Spleen (tissue), 13 donors: ENCODE measurements at places on chromosomes 4 and X. TPM values are rescaled to one million over a fixed set of nuclear protein-coding genes. Genes with fewer than 3 reads are reported as not detected.

DNA sequence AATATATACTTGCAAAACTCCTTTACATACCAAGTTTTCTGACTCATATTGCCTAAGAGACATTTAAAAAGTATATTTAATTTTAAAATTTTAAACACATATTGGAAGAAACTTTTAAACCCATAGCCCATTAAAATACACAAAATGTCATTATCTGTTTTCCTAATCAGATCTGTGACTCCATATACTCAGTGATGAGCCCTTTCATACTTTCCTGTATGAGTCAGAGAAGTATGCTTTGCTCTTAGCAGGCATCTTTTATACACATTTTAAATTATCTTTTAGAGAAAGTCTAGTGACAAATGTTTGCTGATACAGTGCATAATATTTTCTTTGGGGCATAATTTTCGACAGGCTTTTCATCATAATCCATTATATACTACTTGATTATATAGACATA is 26.4 kb downstream of the SPIN3 start:
- no peak for DNase-seq

DNA sequence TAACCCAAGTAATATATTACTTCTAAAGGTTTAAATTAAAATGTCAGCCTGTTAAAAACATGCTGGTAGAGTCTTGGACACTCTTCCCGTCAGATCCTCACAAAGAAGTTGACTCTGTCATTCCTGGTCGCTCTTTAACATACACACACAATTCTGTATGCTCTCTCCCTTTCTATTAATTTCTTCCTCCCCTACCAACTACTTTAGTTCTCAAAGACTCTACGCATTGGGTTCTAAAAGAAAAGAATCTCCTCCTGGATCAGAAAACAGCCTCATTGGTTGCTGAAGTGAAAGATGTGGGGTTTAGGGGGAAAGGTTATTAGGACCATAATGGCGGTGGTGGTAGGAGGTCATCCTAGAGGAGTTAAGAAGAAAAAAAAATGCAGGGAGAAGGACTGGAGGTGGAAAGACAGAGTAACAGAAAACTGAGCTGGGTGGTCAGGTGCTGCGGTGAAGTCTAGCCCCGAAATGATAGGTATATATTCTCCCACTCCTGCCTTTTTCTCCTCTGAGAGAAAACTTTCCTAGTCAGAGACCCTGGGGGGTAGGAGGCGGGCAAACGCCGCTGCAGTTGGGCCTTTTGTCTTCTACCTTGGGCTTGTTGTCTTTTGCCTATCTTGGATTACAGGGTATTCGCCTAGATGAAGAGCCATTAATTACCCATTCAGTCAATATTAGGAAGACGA is 5.2 kb upstream of the PITX2 start:
- DNase-seq: no peak

DNA sequence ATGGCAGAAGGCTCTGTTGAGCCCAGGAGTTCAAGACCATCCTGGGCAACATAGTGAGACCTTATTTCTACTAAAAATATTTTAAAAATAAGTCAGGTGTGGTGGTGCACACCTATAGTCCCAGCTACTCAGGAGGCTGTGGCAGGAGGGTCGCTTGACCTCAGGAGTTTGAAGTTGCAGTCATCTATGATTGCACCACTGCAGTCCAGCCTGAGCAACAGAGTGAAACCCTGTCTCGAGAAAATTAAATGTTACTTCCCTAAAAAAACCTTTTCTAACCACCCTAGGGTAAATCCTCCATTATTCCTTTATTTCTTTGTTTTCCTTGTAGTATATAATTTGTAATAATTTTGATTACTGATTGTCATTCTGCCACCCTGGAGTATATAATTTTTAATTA is 7.9 kb downstream of the FAM200B start:
- DNase-seq: no peak

Gene ASMT
- total RNA-seq: 0.64 TPM

- no peak for DNase-seq
Observed at GRCh38 chrX:148333989-148334388, 166.4 kb upstream of the AFF2 start.

DNA sequence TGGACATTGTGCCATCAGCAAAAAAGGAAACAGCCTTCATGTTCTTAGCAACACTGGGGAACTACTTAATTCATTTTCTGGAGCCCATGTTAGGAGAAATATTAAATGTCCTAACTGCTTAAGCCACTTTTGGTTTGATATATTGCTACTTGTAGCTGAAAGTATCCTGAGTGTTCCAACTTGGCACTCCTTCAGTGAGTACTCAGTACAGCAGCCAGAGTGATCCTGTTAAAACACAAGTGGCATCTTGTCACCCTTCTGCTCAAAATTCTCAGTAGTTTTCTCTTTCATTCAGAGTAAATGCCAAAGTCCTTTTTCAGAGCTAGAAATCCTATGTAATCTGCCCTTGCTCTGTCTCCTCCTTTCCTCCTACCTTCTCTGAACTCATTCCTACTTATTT is 522.0 kb downstream of the GRID2 start:
- DNase-seq: no peak

DNA sequence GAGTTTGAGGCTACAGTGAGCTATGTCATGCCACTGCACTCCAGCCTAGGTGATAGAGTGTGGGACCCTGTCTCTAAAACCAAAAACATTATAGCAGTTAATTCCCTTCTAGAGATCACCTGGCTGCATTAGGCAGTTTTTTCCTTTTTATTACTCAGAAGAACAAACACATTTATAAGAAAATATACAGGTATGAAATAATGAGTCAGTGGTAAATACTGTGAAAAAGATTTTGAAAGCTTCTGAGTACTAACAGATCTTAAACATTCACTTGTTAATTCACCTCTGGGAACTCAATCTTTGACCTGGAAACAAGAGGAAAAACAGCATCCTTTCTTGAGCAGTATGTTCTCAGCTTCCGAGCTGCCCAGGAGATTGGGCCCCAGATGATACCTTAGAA is 64.1 kb downstream of the UCHL1 start:
- no peak for DNase-seq

GRCh38 chrX:17374619-17375366 is at the start of gene NHS:
NHS (plus strand) TSS chrX:17375200; CDS start chrX:17375758, 558 bp downstream.
- peak; percentile 71 for DNase-seq

DNA sequence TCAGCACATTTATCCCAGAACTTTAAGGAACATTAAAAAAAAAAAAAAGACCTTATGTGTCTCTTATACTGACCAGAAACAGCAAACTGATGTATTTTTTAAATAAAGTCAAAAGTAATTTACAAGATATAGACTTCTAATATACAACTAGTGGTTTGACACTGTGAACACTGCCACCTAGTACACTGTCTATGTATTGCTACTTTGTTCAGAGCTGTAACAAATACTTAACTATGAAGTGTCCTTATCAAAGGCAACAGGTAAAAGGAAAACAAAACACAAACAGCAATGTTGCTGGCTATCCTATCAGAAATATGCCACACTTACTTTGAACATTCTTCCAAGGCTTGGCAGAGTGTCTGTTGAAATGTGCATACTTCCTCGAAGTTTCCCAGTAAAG is 60.4 kb downstream of the CD40LG start:
- DNase-seq: no peak

GRCh38 chrX:147476008-147476407 is 435.7 kb upstream of the FMR1 start:
- no peak for DNase-seq

DNA sequence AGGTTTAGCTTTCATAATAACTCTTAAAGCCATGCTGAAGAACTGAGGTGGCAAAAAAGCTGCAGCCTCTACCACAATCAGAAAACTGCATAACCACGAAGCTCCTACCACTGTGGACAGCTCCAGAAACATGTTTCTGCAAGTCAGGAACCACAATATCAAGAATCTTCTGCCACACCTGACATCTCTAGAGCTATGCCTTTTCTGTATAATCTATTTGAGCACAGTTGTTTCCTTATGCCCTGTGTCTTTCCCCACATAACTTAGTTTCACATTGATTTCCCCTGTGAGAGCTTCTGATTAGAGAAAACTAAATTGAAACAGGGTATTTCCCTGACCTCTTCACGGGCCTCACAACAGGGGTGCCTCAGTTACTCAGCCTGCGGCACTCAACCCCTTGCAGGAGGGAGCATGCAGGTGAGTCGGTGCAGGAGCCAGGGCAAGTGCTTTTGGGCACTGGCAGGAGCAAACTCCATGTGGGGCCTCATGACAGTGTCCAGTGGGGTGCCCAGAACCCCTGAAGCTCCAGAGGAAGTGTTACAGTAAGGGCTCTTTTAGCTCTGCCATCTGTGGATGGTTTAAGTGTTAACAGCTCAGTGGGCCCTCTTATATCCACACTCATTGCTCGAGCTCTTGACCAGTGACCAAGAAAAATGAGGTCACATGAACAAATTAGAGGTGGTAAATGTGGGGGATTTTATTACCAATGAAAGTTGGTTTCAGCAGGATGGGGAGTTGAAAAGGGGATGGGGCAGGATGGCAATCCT is 132.8 kb upstream of the BMP3 start:
- DNase-seq: peak; percentile 32

GRCh38 chr4:135354876-135355275 is 1153.3 kb upstream of the PABPC4L start:
- DNase-seq: no peak

GRCh38 chr4:107931775-107932321 is 499 bp downstream of the CYP2U1 start:
- DNase-seq: peak; percentile 90

GRCh38 chr4:121100093-121100775 is 27.9 kb upstream of the NDNF start:
- no peak for DNase-seq

- DNase-seq: no peak
Observed at GRCh38 chr4:17476853-17477252, 35.0 kb downstream of the QDPR start.

- DNase-seq: no peak
Observed at GRCh38 chrX:44234116-44234515, 109.4 kb downstream of the EFHC2 start.

GRCh38 chr4:17561195-17561909 is 15.6 kb upstream of the LAP3 start:
- DNase-seq: no peak

- DNase-seq: no peak
Observed at GRCh38 chr4:102402223-102402622, 56.9 kb upstream of the SLC39A8 start.

GRCh38 chr4:183392377-183392776 is 52.1 kb upstream of the CDKN2AIP start:
- no peak for DNase-seq

Gene SPP1
- 1.5 TPM for total RNA-seq

- no peak for DNase-seq
Observed at GRCh38 chr4:177562859-177563258, 120.6 kb upstream of the AGA start.
